ENCODE measurements at places on chromosomes 4 and X.

GRCh38 chr4:94519019-94519418 lies 67.3 kb downstream of the PDLIM5 start:
- no peak for DNase-seq

DNA sequence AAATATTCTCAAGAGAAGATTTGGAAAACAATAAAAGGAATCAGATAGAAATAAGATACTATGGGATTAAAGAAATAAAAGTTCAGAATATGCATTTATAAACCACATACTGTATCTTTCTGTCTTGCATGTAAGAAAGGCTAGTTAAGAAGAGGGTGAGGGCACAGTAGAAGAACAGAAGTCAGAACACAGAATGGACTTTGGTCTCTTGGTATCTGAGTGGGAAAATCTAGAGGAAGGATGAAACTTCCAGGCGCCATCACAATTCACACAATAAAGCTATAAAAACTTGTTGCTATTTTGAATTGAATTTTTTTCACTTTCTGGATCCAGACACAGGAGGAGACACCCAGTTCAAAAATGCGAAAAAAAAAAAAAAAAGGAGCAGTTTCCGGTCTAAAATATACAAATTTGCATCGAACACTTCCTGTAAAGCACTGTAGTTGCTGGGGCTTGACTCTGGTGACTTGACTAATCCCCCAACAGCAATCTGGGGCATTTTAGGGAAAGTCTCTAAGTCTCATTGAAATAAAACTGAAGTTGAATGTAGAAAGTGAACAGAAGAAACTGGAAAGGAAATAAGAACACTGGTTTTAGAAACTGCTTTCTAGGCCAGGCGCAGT lies 8.1 kb upstream of the NAAA start:
- DNase-seq = no peak

DNA sequence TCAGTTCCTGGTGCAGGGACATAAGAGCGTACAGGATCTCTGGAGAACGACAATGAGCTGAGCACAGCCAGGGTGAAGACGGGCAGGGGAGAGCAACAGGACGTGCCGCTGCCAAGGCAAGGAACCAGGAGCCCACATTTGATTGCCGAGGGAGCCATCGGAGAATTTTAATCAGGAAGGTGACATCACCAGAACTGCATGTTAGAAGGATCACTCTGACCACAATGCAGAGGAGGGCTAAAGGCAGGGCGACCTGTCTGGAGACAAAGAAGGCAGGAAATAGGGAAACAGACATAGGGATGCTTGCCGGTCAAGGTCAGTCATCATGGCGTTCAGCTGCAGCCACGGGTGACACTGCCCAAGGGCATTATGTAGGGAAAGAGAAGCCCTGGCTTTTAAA lies 81.4 kb downstream of the RBM47 start:
- no peak for DNase-seq

DNA sequence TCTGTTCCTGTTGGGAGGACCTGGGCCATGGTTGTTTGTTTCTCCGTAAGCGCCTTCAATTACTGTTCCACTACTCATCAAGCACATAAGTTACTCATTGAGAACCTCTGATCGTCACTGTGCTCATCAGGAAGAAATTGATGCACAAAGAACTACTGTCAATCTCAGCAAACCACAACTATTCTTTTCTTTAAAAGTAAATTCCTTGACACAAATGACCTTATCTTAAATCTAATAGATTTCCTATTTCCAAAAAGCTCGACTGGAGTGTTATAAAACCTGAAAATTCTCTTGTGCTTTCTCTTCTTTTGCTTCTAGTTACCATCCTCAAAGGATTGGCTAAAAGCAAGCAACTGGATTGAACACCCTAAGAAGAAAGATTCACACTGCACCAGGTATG lies at the start of gene MUC7:
TSS of gene MUC7 (plus strand) at position 301 of the 400 bp plus-strand sequence. CDS start 1,825 bp downstream, outside the sequence.
- DNase-seq = no peak
